ENCODE measurements at places on chromosomes 6 and 20.

- no peak for DNase-seq
Measured at GRCh38 chr6:113565306-113565705, 291.8 kb upstream of the MARCKS start.

DNA sequence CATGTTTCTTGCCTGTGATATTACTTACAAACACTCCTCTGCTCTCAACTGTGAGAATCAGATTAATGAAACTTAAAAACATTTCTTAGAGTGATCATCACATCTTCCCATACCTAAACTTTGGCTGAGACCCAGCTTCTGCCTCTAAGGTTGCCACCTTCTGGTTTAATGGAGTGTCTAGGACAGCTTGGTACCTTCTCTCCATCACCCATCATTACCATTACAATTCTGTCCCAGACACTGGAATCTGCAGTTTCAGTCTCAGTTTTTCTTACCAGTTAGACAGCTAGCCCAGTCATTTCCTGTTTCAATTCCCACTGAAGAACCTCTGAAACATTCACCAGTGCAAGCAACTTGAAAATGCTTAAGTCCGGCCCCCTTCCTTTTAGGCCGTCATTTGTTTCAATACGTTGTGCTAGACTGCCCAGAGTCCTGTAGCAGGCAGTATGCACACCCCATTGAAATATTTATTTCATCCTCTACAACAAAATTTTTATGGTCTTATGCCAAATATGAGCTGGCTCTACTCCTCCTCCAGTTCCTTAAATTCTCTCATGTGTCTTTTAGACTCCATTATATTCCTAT is 107.0 kb upstream of the FOXO3 start:
- no peak for DNase-seq

DNA sequence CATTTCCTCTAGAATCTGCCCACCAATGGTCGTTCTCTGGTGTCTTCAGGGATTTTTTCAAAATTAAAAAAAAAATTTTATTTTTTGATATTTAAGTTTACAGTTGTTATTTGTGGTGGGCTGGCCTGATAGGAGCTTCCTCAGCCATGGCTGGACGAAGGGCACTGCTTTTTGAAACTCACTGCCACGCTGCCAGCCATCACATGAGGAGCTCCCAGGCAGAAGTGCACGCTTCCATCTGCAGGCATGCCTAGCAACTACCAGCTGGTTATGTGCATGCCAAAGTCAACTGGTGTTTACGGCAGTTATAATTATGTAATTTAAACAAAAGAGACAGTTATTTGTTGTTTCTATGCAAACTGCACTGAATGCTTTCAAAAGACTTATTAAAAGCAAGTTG is 105.1 kb downstream of the IRF4 start:
- no peak for DNase-seq

- DNase-seq = no peak
Measured at GRCh38 chr6:169362501-169363121, 109.0 kb upstream of the THBS2 start.

- DNase-seq = no peak
Measured at GRCh38 chr20:16441546-16442164, 131.6 kb downstream of the KIF16B start.

DNA sequence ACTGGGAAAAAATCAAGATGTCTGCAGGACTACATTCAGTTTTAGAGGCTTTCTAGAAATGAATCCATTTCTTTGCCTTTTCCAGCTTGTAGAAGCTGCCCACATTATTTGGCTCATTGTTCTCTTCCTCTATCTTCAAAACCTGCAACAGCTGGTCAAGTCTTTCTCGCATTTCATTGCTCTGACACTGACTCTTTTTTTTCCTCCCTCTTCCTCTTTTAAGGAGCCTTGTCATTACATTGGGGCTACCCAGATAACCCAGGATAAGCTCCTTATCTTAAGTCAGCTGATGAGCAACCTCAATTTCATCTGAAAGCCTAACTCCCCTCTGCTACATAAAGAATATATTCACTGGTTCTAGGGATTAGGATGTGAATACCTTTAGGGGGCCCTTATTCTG is 53.2 kb upstream of the CEP162 start:
- DNase-seq = no peak

DNA sequence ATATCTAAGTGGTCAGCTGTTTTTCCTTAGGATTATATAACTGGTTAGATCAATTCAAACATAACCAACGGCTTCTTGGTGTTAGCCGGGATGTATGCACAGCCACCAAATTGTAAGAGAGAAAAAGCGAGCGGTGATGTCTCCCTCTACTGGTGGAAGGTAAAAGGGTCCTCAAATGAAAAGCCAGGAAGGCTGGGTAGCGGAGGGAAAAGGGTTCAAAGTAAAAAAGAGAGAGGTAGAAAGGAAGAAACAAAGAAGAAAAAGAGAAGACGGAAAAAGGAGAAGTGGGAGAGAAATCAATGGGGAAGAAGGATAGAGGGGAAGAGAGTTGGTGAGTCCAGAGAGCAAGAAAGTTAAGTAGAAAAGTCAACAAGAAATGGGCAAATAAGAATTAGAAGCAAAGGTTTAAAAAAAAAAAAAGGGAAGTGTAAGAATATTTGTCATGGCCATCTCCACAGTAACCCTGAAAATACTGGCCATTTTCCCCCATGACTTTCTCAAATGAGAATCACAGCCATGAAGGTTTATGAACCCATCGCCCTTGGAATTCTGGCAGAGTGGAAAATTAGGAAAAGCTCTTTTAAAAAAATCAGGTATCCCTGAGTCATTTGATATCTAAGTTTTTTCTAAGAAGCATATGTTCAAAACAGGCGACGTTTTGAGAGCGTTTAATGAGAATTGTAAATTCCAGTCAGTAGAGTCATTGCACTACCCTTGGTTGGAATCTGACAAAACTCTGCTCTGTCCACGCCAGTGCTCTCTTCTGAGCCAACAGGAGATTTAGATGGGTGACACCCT is 155.6 kb upstream of the SNX9 start:
- DNase-seq = peak; percentile 52

- DNase-seq = no peak
Measured at GRCh38 chr6:130810307-130811030, 16.7 kb upstream of the SMLR1 start.

DNA sequence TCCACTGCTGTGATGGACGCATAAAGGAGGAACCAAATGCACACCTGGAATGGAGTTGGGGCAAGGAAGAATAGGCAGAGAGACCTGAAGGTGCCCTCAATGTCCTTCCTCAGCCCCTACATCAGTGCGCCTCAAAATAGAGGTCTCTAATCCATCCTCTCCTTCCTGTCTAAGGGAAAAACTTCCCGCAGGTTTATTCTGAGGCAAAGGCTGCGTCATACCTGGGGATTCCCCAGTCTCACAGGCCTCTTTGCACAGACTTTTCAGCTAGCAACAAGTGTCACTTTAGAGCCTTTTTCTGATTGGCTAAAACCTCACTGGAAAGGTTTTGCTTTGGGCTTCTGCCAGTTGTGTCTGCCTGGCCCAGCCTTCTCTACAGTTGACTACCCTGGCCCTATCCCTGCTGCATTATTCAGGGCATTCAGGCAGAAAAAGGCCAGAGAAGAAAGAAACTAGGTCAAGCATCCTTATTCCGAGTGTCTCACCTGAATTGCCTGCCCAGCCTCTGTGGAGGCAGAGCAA is 1.8 kb upstream of the HLA-DQB1 start:
- DNase-seq = peak; percentile 11

DNA sequence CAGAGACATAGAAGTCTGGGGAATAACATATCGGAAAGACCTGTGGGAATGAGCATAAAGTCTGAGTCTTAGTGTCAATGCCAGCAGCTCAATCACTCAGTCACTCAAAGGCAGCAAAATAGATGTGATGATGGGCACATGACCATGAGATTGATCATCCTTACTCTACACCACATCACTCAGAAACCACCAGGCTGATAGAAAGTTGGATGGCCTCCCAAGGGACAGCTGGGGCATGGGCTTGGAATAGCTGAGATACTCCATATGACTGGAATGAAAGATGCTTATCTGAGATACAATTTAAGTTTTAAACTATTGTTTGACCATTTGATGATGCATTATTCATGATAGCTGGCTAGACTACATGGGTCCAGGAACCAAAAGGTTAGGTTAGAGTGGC is 80.9 kb upstream of the F13A1 start:
- DNase-seq = no peak

DNA sequence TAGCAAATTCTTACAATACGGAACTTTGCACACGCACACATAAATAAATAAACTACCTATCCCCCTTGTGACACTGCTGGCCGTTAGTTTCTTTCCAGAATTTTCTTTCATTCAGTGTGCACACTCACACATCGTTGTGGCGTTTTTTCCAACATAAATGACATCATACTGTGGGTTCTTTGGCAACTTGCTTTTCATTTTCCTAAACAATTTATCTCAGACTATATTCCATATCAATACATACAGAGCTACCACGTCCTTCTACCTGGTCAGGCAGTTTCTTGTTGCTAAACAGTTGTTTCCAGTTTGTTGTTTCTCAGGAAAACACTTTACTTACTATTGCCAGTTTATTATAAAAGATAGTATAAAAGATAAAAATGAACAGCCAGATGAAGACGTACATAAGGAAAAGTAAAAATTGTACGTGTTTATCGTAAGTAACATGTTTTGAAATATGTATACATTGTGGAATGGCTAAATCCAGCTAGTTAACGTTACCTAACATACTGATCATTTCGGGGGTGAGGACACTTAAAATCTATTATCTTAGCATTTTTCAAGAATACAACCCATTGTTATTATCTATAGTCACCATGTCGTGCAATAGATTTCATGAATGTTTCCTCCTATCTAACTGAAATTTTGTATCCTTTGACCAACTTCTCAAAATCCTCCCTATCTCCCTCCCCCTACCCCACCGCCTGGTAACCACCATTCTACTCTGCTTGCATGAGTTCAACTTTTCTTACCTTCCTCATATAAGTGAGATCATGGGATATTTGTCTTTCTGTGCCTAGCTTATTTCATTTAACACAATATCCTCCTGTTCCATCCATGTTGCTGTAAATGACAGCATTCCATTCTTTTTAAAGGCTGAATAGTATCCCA is 1.2 kb upstream of the TP53RK start:
- DNase-seq = no peak

DNA sequence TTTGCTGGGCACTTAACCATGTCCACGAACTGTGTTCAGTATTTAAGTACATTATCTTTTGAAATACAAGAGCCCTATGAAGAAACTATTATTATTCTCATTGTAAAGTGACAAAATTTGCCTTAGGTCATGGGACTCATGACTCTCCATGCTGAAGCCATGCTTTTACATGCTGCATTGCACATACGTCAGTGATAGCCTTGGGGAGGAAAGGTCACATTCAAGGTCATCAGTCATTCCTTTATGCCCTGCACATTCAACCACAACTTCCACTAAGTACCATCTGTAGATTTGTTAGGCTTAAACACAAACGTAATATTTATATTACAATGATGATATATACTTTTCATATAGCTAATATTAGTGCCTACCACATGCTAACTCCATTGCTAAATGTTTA is 292.7 kb downstream of the TBC1D7 start:
- no peak for DNase-seq

DNA sequence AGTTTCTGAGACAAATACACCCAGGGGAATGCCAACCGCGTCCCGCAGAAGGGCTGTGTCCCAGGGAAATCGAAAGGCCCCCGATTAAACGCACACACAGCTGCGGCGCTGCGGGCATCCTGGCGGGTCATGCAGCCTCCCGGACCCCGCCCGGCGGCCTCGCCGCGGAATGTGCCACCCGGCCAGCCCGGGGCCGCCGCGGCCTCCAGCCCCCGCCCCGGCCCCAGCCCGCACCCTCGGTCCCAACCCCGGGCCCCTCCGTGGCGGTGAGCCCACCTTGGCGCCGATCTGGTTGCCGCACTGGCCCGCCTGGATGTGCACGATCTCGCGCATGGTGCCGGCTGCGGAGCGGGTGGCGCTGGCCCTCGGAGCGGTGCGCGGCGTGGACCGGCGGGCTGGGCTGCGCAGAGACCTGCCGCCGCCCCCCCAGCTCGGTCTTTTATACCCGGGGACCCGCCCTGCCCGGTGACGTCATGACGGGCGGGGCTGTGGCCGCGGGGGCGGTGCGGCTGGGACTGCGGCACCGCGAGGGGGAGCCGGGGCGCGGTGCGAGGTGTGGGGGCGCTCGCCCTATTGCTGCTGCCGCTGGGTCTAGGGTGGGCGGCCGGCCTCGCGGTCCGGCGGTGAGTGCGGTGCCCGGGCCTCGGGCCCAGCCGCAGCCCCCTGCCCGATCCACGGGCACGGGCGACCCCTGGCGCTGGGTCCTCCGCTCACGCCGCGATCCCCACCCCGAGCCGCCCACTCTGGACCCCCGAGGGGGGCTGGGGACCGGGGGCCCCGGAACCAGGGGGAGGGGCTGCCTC is at the start of gene TUBB2A:
TSS of gene TUBB2A (minus strand) at position 414 of the 803 bp plus-strand sequence. CDS start at position 333, 81 bp downstream.
- DNase-seq = peak; percentile 35

DNA sequence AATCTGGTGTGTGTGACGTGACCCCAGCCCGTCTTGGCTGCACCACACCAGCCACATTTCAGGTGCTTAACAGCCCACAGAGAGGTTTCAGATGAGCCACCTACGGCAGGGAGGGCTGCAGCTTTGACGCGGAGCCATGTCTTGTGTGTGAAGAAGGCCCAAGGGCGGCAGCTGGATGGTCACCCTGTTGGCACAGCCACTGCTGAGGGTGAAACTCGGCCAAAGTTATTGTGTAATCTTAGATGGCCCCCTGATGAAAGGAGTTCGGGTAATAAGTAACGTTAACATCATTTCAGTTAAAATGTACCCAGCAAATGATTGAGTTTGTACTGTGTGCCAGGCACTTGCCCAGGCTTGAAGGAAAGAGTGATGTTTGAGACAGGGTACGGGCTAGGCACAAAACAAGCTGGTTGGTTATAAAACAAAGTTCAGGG is 97.2 kb downstream of the SSR1 start:
- DNase-seq = no peak

DNA sequence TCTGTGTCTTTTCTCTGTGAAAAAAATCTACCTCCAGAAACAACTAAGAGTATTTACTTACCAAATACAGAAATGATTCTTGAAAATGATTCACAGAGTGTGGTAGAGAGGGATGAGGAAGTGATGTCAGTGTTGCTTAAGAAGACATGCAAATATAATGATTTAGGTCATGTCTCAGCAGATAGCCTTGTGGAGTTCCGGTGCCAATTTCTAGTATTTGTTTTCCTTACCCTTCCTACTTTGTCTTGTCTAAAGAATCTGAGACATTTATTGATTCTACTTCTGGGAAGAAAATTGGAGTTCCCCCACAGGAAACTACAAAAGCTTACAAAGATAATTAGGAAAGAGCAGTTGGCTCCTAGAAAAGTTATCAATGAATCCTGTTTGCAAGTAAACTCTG is 68.8 kb downstream of the GJA1 start:
- DNase-seq = no peak

All from SW 1271 (cell line).